ENCODE measurements at places on chromosomes 2 and 18.

DNA sequence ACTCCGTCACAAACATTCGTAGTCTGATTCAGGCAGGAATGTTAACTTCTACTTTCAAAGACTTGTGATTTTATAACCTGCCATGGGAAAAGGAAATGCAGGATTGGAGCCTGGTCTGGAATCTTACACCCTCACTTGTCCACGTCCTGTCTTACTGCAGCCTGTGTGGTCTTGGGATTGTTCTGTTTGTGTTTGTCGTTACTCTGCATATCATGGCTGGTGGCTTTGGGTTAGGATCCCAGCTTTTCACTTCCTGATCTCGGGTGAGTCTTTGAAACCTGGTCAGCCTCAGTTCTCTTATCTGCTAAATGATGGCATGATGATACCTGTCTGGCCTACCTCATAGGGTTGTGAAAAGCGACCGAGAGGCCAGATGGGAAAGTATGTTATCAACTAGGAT, 34.6 kb downstream of the SH3BP4 start:
- no peak for DNase-seq

- no peak for DNase-seq
These were observed 434.4 kb downstream of the TNS1 start for GRCh38 chr2:217568289-217568971.

GRCh38 chr2:236089271-236090026, 78.7 kb downstream of the GBX2 start:
- no peak for DNase-seq

- no peak for DNase-seq
These were observed 221.5 kb upstream of the ACVR2A start for GRCh38 chr2:147623328-147623727.

DNA sequence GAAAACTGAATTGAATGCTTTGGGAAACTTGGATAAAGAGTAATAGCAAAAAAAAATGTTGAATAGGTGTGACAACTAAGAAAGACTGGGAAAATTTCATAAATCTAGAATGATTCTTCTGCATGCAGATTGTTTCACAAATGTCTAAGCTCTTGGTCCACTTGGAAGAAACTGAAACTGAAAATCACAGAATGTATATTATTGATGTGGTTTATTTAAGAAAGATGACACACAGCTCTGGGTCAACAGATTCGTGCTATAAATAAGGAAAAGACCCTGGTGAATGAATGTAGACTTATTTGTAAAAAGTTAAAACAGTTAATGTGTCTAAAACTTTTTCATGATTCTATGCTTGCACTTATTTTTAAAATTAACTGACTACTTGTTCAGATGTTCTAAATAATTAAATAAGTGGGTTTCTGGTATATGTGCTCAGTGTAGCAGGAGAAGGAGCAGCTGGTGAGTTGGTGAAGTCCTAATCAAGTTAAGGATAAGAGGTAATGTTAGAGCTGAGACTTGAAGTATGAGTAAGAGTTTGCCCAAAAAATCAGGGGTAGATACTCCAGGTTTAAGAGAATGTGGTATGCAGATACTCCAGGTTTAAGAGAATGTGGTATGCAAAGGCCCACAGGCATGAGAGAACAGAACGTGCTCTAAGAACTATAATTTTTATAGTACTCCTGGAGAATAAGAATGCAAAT, 24.5 kb downstream of the UGP2 start:
- DNase-seq = no peak

DNA sequence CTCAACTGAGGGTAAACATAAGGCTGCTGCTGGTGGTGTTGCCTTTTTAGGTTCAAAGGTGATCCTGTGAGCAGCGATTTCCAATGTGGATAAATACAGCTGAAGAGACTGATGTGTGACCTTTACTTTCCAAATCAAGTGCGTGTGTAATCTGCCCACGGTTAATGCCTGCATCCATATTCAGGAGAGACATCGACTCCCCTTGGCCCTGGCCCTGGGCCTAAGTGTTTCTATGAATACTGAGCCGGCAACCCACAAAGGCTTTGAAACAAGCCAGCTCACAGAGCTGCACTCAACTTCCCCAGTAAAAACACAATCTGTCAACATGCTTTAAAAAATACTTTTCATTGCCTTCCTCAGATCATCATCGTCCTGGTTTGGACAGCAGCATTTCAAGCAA, 1026.6 kb downstream of the TMEM182 start:
- DNase-seq = no peak

DNA sequence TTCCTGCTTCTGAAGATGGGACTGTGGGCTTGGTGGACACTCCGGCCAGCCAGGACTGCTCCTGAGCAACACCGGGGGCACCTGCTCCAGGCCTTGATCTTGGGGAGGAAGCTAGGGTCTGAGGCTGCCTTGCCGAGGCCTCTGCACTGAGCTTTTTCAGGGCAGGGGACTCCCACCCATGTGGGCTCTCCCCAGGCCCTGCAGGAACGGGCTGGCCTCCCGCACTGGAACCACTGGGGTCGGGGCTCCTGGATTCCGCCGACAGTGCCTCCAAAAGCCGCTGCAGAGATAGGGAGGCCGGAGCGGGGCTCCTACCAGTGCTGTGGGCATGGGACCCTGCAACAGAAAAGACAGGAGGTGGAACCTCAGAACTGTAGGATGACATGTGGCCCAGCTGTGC, 7.6 kb upstream of the ADRA2B start:
- DNase-seq = no peak

DNA sequence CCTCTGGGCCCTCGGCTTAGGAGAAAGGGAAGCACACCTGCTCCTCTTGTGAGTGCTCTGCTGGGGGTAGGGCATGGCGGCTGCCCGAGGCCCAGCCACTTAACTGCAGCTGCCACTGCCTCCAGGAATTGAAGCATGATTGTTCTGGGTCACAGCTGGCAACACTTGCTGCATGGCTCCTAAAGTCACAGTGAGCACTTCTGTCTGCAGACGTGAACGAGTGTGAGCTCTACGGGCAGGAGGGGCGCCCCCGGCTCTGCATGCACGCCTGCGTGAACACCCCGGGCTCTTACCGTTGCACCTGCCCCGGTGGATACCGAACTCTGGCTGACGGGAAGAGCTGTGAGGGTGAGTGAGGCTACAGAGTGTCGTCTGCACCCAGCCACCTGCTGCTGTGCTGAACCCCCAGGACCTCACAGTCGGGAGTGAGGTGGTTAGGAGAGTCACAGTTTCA, 44.4 kb downstream of the FBLN7 start:
- DNase-seq = no peak

DNA sequence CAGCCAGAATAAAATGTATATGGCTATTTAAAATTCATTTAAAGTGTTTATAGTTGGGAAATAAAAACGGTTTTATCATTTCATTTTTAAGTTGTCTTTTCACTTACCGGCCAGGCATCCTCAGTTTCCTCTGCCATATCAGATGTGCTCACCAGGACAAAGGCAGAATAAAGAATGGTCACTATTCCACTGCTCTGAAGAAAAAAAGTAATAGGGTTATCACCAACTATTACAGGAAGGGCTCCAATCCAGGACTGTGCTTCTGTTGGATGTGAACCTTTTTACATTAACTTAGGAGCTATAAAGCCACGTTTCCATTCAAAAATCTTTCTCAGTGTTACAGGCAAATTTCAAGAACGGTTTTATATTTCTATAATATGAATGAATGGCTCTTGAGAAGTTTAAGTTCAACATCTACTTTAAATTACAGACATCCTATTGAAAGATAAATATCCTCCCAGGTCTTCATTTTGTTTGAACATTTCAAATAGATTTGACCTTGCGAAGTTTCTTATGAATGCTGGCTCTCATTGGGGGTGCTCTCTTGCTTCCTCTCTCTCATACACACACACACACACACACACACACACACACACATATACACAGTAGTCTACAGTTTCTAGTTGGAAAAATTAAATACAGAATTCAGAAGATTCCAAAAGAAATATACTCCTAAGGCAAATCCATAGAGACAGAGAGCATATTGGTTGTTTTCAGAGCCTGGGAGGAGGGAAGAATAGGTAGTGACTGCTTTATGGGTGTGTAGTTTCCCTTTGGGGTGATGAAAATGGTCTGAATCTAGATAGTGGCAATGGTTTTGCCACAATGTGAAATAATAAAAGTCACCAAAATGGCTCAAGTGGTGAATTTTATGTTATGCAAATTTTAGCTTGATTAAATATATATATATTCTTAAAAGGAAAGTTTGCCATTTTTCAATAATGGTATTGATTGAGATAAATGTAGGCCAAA, 2.9 kb upstream of the SLC40A1 start:
- no peak for DNase-seq

GRCh38 chr18:79975043-79975442, 10.6 kb downstream of the HSBP1L1 start:
- no peak for DNase-seq

- DNase-seq = no peak
These were observed 107.4 kb upstream of the KCTD1 start for GRCh38 chr18:26655525-26656430.

GRCh38 chr2:241726459-241726858, 8.0 kb upstream of the D2HGDH start:
- no peak for DNase-seq

- DNase-seq = no peak
These were observed 50.4 kb downstream of the PKP4 start for GRCh38 chr2:158507141-158507540.

DNA sequence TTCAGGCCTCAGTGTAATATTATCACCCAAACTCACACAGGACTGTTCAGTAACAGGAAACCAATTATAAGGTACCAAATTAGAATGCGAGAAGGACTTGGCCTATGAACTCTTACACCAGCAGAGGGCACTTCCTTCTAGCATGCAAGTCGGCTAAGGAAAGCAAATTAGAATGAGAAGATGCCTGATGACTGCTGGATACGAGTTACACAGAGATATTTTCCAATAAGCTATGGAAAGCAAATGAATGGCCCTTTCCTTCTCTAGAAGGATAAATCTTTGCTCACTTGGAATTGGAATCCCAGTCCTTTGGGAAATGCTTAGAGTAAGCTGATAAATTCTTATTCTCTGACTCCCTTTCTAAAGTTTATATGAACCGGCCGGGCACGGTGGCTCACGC, 109.8 kb downstream of the AP1S3 start:
- DNase-seq = peak; percentile 35

All from HS-5 (cell line).